Stimulated activated CD4-positive, alpha-beta T cell treated with anti-CD3 and anti-CD28 coated beads, Interleukin-1b, Interleukin-23, amount 100 ng/mL, for 1 hour (primary cell): ENCODE measurements at places on chromosomes 2 and 18.

DNA sequence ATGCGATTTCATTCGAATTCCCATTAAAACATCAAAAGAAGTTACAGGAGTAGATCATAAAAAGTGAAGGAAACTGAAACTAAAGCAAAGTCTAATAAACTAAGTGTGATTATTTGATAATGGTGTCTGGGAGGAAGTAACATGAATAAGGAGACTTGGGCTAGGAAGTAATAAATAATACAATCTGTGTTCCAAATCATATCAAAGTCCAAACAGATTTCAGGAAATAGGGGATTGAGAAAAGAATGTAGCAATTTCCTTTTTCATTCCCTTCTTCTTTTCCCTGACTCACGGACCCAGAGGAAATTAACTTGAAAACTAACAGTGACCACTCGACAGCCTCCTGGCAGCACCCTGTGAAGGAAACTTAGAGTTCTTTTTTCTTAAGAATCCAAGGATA is 758.4 kb upstream of the GCFC2 start:
- DNase-seq: no peak

- DNase-seq: no peak
These were observed 22.5 kb downstream of the PASK start for GRCh38 chr2:241126771-241127202.

DNA sequence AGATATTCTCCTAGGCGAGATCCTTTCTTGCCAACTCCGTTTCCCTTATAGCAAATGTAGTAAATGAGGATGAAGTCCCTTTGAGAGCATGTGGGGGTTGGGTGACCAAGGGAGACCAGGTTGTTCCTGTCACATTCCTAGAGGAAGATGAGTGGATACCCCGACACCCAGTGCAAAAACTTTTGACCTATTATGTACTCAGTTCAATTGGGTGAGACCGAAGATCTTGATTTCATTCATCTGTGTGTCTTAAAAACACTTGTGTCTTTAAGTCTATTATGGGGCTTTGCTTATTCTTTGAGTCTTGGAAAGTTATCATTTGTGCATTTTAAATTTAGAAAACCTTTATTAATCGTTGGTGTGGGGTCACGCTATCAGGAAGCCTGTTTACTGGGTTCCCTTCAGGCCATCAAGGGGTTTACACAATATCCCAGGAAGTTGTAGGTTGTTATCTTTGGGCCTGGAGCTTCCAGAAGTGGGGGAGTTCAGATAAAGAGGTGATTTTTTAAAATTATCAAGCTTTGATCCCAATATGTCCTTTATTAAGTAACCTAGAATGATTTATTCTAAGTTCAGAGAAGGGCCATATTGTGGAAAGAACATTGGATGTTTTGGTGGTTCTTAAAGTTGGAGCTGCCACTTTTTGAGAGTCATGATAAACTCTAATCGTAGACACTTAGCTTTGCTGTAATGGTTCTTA is 2.8 kb downstream of the RHOB start:
- DNase-seq: no peak

DNA sequence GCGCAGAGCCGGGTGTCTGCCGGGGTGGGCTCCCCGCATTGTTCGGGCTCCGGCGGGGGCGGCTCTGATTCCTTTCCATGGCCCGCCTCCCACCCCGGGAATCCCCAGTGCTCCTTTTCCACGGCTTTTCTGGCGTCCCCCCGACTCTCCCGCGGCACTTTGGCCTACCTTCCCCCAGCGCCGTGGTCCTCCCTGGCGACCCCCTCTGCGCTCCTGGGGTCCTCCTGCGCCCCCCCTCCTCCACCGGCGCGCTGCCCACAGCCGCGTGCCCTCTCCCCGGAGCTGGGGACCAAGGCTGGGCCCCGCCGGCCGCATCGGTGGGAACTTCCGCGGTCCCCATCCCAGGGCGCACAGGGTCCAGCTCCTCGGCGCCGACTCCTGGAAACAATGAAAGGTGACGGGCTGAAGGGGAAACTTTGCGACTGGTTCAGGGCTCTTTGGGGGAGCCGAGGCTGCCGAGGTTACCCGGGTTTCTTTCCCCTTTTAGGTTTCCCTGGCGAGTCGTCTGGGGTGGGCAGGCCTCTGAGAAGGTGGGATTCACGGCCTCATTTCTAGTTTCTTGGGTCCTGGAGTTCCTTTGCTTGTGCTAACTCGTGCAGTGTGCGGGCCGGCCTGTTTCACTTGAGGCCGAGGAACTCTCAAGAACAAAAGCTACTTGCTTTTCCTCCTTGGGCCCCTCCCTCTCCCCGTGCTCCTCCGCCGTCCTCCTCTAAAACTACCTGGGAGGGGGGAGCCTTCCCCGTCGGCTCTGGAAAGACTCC is 2.2 kb downstream of the TGIF1 start:
- DNase-seq: peak; percentile 17

DNA sequence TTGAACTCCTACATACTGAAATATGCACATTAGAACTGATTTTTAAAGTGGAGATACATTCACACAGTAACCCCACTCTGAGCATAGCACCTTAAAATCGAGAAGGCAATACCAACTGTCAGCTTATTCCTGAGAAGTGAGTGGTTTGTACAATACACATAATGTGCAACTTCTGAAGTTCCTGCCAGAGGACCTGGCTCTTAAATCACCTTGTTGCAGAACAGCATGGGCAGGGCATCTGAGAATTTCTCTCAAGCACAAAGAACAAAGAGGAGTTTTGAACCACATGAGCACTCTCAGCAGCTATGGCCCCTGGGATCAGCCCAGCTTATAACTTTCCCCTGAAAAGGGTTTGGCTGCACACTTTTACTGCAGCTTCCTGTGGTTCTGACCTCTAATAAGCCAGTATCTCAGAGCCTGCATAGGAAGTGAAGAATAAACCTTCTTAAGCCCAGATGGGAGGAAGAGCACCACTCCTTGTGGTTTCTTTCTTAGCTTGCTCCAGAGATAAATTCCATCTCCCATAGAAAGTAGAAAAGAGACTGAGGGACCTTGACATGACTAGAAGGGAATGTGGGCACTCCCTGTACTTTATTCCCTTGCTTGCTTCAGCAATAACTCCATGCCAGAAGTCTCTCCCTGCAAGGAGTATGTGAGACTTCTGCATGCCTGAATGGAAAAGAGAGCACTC is 862.3 kb downstream of the SUCLG1 start:
- DNase-seq: no peak

- DNase-seq: no peak
These were observed 735.6 kb downstream of the TSN start for GRCh38 chr2:122491011-122491410.

DNA sequence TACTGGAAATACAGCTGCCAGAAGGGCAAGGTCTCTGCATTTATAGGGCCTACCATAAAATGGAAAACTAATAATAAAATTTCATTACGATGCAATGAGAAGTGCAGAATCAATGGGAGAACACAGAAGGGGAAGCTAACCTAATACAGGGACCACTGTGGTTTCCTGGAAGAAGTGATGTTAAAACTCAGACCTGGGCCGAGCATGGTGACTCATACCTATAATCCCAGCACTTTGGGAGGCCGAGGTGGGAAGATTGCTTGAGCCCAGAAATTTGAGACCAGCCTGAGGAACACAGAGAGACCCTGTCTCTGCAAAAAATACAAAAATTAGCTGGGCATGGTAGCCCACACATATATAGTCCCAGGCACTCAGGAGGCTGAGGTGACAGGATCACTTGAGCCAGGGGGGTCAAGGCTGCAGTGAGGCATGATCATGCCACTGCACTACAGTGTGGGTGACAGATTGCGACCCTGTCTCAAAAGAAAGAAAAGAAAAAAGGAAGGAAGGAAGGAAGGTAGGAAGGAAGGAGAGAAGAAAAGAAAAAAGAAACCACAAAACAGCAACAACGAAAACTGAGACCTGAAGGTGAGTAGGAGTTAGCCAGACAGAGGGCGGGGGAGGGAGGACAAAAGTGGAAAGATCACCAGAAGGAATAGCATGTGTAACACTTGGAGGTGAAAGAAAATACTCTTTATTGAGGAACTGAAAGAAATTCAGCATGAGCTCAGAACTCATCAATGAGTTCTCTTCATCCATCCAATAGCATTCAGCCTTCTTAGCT is 58.3 kb upstream of the DTNA start:
- no peak for DNase-seq

DNA sequence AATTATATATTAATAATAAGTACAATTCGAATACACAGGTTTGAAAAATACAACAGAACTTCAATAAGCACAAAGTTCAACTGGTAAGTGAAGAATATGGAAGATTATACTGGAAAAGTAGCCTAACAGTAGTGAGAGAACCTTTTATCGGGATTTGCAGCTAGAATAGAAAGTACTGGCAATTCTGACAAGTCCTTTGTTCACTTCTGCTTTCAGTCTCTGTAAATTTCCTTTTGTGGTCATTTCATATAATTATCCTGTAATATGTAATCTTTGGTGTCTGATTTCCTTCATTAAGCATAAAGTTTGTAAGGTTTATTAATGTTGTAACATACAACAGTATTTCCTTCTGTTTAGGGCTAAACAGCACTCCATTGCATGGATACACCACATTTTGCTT is 67.2 kb downstream of the CUL3 start:
- no peak for DNase-seq

- no peak for DNase-seq
These were observed 103.3 kb downstream of the AGAP1 start for GRCh38 chr2:235597081-235597615.

DNA sequence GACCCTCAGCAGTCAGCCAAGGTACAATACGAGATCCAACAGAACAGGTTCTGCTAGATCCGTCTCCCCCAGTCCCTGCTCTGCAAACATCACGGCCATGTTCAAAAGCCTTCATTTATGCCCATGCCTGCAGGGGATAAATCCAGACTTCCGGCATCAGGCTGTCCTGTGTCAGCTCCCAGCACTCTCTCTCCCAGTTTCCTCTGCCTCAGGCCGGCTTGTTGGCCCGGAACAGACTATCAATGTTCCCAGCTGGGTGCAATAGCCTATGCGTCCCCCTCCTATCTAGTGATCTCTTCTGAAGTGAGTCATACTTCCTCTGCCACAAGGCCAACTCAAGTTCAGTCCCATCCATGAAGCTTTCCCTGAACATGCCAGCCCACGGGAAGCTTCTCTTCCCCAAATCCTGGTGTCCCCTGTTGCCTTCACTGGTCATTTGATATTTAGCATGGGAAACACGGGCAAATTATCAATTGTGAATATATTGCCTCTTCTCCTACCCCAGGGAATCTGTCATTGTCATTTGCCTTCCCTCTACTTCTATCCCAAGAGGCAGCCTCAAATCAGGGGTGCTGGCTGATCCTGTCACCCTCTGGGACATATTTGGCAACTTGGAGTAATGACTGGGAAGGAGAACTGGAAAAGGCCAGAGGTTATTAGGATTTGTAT is 51.1 kb downstream of the CAPN13 start:
- DNase-seq: no peak

DNA sequence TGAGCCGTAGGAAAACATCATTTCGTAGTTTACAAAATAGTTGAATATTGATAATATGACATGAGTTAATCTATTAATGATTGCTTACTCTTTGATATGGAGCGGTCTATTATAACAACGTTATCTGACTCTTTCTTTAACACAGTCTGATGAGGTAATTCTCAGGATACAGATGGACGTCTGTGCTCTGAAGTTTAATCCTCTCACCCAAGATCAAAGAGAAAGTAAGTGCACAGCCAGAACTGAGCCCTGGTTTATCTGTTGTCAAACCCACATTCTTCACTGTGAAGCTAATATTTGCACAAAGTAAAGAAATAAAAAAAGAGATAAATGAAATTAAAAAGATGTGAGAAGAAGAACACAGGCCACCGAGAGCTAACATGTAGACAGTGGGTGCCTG is 190.9 kb upstream of the COPS8 start:
- no peak for DNase-seq

DNA sequence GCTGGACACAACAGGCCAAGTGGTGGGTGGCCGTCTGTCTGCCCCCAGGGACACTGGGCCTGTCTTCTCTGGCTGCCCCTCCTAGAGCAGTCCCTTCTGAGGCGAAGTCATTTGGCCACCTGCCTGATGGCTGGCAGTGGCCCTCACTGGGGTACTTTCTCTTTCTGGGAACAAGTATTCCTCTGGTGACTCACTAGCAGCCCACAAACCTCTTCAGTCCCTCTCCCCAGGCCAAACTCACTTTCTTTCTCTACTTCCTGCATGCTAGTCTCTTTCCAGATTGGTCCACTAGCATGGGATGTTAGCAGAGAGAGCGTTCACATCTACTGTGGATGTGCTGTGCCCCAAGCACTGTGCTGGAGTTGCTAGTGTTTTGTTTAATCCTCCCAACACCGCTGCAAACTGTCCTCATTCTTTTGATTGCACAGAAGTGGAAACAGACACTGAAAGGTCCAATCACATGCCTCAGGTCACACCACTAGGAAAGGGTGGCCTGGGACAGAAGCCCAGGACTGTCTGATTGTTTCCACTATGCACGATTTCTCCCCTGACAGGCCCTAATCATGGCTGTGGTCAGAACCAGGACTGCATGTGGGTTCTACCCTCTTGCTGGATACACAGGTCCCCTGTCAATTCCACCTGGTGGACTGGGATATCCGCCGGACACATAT is 5.2 kb downstream of the DYSF start:
- no peak for DNase-seq

GRCh38 chr2:64143169-64144056 is 807 bp downstream of the PELI1 start:
- DNase-seq: peak; percentile 1

GRCh38 chr18:26482569-26482968 is 65.8 kb downstream of the KCTD1 start:
- DNase-seq: no peak

DNA sequence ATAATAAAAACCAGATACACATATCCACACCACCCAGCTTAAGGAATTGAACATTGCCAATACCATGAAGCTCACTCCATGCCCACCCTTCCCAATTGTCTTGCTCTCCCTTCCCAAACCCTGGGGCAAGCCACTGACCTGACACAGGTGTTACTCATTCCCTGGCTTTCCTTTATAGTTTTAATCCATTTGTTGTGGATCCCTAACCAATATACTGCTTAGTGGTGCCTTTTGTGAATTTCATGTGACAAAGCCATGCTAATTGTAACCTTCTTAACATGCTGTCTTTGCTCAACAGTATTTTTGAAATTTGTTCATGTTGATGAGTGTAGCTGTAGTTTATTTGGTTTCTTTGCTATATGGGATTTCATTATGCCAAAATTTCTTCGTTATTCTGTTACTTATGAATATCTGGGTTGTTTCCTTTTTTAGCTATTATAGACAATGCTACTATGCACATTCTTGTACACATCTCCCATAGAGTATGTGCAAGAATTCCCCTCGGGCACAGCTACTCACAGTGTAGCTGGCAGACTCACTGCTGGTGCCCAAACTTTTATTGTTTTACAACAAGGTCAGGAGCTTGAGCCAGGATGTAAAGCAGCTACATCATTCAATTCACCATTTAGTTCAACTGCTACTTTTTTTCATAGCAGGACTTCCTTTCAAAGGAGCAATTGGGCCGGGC is 90.8 kb upstream of the ATL2 start:
- DNase-seq: no peak
